ENCODE measurements at places on chromosomes 4 and X.

GRCh38 chr4:146176891-146177290, 1.4 kb downstream of the LSM6 start:
- DNase-seq, result no peak

DNA sequence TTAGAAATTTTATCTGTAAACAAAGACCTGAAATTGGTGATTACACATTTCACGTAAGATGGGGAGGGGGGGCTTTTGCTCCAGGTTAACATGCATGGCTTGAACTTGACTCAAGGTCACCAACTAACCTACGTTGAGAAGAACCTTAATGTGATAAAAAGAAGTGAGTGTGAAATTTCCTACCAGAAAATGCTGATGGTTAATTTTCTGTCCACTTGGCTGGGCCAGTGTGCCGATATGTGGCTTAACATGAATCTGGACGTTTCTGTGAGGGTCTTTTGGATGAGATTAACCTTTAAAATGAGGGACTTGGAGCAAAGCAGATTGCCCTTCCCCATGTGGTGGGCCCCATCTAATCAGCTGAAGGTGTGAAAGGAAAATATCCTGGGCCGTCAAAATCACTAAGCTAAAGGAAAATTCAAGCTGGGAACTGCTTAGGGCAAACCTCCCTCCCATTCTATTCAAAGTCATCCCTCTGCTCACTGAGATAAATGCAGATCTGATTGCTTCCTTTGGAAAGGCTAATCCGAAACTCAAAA, 107.3 kb upstream of the ENPP6 start:
- no peak for DNase-seq

DNA sequence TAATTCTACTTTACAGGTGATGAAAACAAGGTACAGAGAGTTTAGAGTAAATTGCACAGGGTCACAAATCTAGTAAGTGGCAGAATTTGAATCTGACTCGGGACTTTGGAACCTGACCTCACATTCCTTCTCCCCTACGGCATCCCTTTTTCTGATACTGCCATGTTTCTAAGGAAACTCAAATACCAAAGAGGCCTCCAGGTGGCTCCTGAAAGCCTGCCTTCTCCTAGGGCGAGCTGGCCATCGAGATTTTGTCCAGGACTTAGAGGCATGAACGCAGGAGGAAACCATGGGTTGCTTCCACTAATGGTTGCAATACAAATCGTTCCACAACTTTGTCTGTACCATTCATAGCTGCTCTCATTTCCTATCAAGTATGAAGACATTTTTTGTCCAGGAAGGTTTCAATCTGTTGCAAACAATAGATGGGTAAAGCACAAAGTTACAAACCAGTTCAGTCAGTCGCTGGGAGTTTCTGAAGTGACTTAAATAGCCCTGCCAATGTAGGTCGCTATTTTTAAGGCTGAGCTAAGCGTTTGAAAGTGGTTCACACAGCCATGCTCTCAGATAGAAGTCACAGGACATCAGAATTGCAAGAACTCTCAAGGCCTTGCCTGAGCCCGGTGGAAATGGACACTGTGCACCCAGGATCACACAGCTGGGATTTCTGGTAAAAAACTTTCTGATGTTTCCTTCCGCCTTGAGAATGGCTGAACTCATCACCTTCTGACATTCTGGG, 296.6 kb upstream of the PRPS2 start:
- no peak for DNase-seq

- DNase-seq, result no peak
Observed at GRCh38 chrX:149185087-149185486, 320.0 kb downstream of the IDS start.

GRCh38 chrX:28552882-28553829, 34.1 kb upstream of the IL1RAPL1 start:
- no peak for DNase-seq

GRCh38 chrX:134171661-134172587, 65.1 kb upstream of the CCDC160 start:
- DNase-seq, result no peak

DNA sequence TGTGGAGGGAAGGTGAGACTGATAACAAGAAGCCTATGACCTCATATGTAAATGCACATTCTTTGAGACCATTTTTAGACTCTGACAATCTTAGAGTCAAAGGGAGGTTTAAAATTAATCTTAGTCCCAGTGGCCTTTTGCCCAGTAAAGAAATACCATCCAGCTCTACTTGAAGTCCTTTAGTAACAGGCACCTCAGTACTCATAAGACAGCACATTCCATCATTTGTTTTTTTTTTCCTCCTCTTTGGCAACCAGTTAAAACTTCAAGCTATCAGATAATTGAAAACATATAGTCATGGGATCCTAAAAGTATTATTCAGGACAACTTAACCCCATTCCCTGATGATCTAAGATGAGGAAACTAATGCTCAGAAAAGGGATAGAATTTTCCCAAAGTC, 4.6 kb downstream of the EDA2R start:
- DNase-seq, result peak; percentile 42

GRCh38 chr4:145098675-145099037, 545 bp downstream of the ABCE1 start:
- DNase-seq, result peak; percentile 64
